Glutamatergic neuron (in vitro differentiated cells): ENCODE measurements at places on chromosomes 13 and 19.
A peak's percentile ranks its signal among the peaks of the same experiment; 100 is the strongest.

DNA sequence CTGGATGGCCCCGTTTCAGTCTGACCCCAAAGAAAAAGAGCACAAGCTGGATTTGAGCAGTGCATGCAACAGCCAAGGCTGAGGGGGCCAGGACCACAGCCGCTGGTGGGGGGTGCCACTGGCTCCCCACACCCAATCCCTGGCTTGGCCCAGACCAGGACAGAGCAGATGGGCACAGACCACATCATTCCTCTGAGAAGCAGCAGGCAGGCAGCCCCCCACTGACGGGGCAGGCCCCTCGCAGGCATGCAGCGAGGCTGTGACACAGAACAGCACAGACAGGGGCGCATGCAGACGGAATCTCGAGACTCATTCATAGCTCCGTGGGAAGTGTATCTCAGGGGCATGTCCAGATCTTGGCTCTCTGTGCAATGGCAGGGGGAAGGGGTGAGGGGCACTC is 74.9 kb downstream of the IER2 start:
- DNase-seq: no peak

DNA sequence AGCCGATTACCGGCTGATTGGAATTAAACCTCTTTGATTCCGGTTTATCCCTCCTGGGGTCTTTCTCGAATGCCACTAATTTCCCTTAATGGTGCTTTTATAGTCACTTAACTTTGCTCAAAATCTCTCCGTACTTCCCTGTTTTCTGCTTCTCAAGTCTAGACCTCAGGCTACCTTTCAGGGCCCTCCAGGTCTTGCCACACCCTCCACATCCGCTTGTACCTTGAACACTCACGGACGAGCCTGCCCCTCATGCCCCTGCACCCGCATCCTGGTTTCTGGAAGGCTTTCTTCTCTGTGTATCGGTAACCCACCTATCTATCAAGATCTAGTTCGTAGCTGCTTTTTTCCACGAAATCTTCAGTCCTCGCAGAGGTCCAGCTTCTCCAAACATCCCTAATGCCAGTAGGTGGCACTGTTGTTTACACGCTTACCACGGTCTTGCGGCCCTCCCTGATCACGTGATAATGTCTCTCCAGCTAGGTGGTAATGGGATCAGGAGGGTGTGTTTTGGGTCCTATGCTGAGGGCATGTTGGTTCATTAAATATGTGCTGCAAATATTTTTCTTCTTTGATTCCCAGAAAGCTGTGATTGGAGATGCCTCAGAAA is 13.8 kb downstream of the ATP12A start:
- DNase-seq: peak; percentile 52

DNA sequence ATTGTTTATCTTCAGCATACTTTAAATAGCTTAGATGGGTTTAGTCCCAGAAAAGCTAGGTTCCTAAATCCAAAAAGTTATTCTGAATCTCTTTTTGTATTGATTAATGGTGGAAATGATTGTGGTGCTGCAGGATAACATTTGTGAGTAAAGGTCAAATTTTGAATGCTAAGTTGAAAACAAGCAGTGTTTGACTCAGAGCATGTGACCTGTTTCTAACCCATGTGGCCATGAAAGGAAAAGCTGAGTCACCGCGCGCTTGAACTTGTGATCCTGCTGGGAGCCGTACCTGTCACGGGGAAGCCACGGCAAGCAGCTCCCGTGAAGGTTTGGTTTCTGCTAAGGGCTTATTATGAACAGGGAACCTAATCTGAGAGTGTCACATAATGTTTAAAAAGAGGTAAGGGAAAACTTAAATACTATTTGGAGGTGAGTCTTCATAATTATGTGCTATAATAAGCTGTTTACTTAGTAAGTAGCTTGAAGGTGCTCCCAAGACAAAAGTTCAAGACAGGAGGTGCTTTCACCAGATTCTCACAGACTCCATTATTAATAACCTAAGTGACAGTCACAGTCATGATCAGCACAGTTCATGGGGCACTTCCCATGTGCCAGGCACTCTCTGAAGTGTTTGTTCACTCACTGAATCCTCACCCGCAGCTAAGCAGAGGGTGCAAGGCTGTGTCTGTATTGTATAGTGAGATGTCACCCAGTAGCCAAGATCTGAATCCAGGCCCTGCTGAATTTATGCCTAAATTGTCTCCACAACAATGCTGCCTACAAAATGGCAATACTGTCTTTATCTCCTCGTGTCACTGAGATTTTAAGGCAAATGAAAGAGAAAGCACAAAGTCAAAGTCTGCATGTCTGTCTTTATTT is 286.5 kb downstream of the MYO16 start:
- no peak for DNase-seq

DNA sequence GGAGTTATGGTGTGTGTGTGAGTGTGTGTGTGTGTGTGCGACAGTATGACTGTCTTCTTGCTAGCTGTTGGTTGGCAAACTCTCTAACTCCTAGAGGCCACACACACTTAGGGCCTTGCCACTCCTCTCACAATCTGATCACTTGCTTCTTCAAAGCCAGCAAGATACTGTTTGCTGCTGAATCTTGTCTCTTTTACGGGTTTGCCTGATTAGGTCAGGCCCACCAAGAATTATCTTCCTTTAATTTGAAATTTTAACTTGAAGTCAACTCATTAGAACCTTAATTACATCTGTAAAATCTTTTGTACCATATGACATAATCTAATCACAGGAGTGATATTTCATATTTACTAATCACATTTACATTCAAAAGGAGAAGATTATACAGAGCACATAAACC is 359.2 kb upstream of the SGCG start:
- DNase-seq: no peak

DNA sequence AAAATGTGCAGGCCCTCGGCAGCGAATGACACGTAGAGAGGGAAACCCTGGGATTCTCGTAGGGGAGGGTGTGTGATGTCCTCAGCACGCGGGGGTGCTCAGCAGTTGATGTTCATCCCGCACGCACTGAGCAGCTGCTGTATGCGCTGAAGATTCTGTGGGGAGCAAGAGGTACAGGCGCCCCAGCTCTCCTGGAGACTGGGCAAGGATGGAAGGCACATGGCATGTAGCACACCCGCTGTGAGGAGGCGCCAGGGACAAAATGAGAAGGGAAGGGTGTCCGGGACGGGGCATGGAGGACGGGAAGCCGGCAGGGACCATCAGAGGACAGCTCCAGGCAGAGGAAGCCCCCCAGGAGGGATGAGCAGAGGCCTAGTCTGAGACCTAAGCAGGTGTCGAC is 15.4 kb downstream of the ATP11A start:
- DNase-seq: no peak

- no peak for DNase-seq
These were observed 32.7 kb downstream of the URI1 start for GRCh38 chr19:29974701-29975100.

GRCh38 chr13:77009011-77009410 is 17.1 kb downstream of the CLN5 start:
- DNase-seq: no peak

DNA sequence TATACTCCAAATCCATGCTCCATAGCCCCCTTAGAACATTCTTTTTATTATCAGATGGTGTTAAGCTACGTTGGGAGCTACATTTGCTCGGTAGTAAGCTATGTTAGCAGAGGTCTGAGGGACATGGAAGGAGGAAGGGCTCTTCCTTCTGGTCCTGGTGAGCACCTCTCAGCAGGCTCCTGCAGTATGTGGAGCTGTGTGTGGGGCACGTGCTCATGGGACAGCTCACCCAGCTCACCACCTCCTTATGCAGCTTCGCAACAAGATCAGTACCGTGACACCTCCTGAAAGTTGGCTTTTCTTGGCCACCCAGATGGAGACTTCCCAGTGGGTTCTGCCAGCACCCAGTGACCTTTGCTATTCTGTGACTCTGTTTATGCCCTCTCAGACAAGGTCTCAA is 400.5 kb upstream of the SLC10A2 start:
- no peak for DNase-seq

DNA sequence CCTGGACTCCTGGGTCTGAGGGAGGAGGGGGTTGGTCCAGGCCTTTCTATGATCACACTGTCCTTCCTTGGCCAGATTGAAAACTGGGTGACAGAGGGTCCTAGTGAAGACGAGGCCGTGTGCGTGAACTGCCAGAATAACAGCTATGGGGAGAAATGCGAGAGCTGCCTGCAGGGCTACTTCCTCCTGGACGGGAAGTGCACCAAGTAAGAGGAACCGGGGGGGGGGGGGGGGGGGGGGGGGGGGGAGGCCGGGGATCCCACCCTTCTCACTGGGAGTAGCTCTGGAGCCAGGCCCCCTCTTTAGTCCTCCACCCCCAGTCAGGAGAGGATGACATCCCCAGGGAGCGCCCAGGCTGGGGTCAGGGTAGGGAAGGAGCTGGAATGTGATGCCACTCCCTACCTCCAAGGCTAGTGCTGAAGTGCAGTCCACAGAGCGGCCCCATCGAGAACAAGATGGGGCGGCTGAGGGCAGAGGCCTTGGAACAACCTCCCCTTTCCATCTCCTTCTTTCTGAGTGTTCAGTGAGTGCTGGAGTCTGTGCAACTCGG is 19.4 kb downstream of the CNFN start:
- DNase-seq: no peak

- DNase-seq: no peak
These were observed 32.2 kb downstream of the ANKRD27 start for GRCh38 chr19:32642771-32643170.

- DNase-seq: no peak
These were observed 526.6 kb downstream of the KLF12 start for GRCh38 chr13:73607489-73608156.

- peak; percentile 34 for DNase-seq
These were observed 9.6 kb downstream of the C19orf25 start for GRCh38 chr19:1469255-1470054.

DNA sequence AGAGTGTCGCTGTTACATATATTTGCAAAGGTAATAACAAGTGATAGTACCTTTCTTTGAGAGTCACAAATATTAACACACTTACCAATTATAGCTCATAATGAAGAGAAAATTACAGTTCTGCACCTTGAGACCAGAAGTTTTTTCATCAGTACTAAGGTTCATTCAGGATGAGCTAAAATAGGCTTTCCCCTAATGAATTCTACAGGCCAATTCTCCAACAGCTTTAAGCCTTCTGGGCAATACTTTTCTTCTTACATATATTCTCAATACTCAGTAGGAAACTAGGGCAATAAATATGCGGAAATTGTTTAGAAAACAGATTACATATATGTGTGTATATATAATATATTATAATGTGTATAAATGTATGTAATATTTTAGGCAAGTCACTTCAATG is 2672.8 kb upstream of the PCDH20 start:
- DNase-seq: no peak

DNA sequence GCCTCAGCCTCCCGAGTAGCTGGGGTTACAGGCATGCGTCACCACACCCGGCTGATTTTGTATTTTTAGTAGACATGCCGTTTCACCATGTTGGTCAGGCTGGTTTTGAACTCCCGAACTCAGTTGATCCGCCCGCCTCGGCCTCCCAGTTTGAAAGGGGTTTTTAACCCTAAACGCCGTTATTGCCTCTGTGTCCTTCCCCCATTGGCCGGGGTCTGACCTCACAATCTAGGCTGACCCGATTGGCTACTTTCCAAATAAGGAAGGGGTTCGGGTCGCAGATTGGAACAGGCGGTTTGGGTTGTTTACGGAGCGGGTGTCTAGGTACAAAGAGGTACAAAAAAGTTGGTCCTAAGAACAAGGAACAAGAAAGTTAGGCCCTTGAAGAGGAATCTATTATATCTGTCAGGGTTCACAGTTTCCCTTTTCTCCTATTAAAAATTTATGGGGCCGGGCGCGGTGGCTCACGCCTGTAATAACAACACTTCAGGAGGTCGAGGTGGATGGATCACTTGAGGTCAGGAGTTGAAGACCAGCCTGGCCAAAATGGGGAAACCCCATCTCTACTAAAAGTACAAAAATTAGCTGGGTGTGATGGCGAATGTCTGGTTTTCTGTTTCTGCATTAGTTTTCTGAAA is 1.0 kb downstream of the ZNF253 start:
- peak; percentile 74 for DNase-seq

DNA sequence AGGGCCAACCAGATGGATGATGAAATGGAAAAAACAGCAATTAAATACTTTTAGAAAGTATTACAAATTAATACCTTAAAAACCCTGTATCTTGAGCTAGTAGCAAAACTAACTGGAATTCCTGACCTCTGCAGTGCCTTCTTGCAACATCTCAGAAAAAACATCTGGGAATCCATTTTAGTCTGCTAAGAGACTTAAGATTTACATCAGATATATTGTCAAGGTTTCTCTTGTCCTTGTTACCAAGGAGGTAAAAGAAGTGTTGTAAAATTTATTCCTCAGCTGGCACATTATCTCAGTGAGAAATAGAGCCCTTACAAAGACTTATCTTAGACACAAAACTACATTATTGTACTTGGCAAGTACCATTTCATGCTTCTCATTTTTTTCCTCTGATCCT is 18.5 kb downstream of the KCNRG start:
- no peak for DNase-seq

GRCh38 chr19:35216016-35216832 is 12.3 kb downstream of the FAM187B start:
- DNase-seq: no peak

DNA sequence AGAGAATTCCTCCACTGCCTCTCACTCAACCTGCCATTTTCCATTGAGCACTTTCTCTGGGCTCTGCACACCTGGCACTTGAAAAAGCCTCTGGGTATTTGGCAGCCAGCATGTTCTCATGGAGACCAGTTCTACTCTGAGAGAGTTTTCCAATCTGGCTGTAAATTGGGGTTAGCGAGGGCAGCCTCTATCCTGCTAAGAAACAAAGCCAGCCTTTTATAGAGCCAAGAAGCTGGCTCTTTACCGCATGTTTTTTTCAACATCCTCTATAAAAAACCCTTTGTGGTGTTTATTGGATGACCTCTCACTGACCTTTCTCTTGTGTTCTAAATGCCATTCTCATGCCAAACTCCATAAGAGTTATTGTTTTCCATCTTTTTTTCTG is 52.6 kb upstream of the RCBTB2 start:
- DNase-seq: no peak

DNA sequence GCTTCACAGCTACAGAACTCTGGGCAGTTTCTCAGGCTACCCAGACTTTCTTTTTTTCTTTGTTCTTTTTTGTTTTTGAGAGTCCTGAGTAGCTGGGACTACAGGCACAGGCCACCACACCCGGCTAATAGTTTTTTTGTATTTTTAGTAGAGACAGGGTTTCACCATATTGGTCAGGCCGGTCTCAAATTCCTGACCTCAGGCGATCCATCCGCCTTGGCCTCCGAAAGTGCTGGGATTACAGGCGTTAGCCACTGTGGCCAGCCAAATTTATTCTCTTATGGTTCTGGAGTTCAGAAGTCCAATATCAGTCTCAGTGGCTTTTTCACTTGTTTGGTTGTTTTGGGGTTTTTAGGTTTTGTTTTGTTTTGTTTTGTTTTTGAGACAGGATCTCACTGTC is 12.4 kb downstream of the MEIOSIN start:
- DNase-seq: no peak

- DNase-seq: no peak
These were observed 36.0 kb downstream of the URI1 start for GRCh38 chr19:29978080-29978479.

GRCh38 chr19:12513531-12514061 is 29.0 kb upstream of the ZNF709 start:
- no peak for DNase-seq

DNA sequence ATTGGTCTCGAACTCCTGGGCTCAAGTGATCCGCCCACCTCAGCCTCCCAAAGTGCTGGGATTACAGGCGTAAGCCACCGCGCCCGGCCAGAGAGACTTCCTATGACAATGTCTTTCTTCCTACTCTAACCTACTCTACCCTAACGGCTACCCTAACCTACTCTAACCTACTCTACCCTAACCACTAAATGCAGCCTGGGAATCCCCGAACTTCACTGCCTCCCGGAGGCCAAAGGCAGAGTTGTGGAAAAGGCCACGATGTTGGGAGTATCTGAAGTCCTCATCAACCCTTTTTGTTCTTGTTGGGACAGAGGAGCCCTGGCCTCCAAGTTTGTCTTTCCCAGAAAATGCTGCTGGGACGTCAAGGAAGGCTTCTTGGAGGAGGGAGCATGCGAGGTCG is 967 bp upstream of the NR2C2AP start:
- no peak for DNase-seq
